ENCODE measurements at places on chromosomes 1 and 21.

DNA sequence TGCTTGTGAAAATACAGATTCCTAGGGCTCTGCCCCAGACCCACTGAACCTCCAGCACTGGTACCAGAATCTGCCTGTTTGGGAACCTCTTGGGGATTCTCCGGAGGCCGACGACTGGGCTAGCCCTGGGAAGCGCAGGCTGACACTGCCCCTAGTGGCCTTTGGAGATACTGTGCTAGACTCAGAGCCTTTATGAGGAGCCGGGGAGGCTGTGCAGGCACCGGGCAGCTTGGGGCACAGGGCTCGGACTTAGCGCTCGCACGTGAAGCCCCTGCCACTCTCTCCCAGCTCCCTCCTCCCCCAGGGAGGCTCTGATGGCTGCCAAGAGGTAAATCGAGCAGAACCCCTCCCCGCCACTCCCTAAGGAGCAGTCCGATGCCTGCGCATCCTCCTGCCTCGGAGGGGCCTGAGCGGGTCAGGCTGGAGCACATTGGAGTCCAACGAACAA is 144.6 kb upstream of the TNR start:
- no peak for DNase-seq

GRCh38 chr1:229278120-229278741 is 7.3 kb downstream of the RAB4A start:
- no peak for DNase-seq

DNA sequence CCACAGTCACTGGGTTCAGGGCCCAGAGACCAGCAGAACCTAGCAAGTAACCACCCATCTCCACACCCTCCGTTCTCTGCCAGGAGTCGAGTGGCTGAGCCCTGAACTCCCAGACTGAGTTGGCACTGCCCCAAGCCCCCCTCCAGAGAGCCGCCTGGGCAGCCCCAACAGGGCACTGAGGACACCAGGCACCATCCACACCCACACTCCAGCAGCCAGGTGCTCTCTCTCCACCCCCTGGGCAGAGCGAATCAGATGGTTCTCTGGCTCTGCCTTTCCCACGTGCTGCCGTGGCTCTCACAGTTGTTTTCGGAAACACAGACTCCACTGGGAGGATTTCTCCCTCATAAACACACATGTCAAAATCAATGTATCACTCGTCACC is 13.6 kb downstream of the WDR4 start:
- DNase-seq: no peak

GRCh38 chr1:62784509-62785365 is 805 bp downstream of the ATG4C start:
- DNase-seq: peak; percentile 28

GRCh38 chr1:169312084-169312954 is 55.3 kb downstream of the NME7 start:
- DNase-seq: peak; percentile 96

- DNase-seq: no peak
Measured at GRCh38 chr1:13916530-13916929, 216.5 kb downstream of the PRDM2 start.

DNA sequence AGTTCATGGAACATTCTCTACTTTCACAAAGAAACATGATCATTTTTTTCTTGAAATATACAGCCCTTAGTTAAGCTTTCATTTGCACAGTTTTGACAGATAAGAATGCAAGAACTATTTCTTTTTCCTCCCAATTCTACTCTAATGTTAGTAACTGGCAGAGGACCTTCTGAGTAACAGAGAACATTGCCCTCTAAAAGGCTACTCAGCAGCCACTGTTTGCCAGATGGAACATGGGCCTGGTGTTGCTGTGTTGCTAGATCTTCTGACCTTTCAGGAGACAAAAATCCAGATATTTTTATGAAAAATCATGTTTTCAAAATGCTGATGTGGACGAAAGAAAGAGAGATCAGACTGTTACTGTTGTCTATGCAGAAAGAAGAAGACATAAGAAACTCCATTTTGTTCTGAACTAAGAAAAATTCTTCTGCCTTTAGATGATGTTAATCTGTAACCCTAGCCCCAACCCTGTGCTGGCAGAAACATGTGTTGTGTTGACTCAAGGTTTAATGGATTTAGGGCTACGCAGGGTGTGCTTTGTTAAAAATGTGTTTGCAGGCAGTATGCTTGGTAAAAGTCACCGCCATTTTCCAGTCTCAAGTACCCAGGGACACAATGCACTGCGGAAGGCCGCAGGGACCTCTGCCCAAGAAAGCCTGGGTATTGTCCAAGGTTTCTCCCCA is 2.9 kb upstream of the PRDX6 start:
- DNase-seq: peak; percentile 8

GRCh38 chr1:172497230-172497629 is 35.7 kb upstream of the SUCO start:
- DNase-seq: no peak

DNA sequence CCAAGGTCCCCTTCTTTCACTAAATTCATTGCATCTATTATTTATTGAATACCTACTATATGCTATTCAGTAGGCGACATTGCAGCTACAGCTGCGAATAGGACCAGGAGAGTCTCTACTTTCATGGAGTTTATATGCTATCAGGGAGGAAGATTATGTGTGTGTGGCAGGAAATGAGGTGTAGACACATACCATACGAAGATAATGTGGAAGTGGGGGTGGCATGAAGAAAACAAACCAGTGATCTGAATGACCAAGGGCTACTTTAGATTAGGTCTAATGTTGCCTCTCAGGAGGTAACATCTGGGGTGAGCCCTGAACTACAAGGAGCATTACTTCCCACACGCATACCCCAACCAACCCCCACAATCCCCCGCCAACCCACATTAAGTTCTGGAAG is 1.0 kb upstream of the PPIH start:
- DNase-seq: no peak

GRCh38 chr1:164141797-164142196 is 417.2 kb upstream of the PBX1 start:
- DNase-seq: no peak

DNA sequence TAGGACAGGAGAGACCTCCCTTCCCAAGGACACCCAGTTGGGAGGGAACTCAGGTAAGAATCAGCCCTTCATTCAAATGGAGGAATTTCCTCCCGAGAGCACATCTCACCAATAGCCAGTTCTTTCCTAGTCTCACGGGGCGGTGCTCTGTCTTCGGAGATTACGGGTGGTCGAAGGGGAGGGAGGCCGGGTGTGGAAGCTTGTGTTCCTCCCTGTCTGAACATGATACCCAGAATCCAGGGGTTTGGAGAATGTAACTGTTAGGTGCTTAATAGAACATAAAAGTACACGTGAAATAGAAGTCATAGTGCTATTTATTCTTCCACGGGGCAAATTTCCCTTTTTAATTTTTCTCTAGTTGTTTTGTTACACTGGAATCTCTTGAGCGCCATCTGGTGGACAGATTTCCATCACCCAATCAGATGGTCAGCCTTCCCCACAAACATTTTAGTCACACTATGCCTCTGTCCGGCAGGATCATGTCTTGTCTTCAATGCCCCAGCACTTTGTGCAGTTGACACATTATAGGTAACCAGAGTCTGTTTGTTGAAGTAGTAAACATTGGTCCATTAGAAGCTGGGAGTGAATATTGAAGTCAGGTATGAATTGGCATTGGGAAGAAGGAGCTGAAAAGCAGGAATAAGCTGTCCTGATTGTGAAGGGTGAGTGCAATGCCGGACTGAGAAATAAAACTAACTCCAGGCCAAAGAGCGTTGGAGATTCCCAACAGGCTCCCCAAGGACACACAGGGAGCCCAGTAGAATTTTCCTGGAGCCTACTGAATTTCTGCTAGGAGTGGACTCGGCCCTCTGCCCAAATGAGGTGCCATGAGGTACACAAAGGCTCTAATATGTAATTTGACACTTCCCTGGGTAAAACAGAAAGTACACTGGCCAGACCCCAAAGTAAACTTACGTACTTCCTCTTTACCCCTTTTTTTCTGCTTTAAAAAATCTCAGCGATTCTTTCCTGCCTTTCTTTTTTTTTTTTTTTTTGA is 27.6 kb upstream of the ZNF697 start:
- peak; percentile 79 for DNase-seq

GRCh38 chr1:11248169-11248568 is 14.2 kb downstream of the MTOR start:
- peak; percentile 13 for DNase-seq

- no peak for DNase-seq
Measured at GRCh38 chr1:41780916-41781315, 137.8 kb downstream of the HIVEP3 start.

DNA sequence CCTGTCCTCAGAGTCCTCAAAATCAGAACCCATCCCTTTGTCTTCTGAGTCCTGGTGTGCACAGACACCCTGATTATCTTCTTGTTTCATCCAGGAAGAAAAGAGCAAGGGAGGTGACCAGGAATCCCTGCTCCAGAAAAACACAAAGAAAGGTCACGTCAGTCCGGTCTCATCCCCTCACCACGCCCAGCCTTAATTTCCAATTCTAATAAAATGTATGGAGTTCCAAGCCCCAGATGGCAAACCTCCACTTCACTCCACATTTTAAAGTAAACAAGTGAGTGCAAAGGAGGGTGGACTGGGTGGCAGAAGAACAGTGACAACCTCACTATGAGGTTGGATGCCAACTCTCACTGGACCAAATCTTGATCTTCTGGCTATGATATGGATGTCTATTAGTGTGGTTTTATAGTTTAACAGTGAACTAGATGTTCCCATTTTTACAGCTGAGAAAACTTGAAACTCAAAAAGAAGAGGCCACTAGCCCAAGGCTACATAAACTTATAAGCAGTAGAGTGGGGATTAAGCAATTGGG is 22.0 kb downstream of the ZNF697 start:
- no peak for DNase-seq

DNA sequence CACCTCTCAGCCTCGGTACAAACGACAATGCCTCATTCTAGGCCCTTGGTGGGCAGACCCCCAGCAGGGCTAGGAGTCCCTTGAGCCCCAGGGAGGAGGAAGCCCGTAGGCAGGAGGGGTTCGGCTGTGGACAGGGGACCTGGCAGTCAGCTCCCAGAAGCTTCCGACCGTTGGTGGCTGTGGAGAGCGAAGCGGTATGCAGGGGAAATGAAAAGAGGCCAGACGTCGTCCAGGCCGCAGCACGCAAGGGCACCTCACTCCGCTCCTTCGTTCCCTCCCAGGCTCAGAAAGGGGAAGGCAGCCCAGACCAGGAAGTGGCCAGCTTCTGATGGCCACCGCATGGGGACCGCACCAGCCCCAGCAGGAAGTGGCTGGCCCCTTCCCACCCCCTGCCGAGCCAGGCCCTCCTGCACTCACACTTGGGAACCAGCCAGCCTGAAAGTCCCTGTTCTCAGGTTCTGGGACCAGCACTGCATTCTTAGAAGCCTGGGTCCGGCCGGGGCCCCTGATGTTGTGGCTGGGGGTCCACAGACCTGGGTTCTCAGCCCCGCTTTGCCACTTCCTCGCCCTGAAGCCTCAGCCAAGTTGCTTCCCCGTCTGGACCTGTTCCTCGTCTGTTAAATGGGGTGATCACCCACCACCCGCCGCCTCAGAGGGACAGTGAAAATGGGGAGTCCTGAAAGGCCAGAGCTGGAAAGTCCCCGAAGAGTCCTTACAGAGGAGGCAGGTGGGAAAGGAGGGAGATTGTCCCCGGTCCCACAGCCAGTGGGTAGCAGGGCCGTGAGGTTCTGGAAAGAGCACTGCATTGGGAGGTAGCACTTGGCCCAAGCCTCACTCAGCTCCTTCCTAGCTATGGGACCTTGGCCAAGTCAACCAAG is 104.0 kb upstream of the RUNX3 start:
- no peak for DNase-seq

GRCh38 chr1:32091591-32091990 is 16.3 kb upstream of the KPNA6 start:
- DNase-seq: no peak

GRCh38 chr1:185483664-185484450 is 166.8 kb upstream of the IVNS1ABP start:
- peak; percentile 50 for DNase-seq

DNA sequence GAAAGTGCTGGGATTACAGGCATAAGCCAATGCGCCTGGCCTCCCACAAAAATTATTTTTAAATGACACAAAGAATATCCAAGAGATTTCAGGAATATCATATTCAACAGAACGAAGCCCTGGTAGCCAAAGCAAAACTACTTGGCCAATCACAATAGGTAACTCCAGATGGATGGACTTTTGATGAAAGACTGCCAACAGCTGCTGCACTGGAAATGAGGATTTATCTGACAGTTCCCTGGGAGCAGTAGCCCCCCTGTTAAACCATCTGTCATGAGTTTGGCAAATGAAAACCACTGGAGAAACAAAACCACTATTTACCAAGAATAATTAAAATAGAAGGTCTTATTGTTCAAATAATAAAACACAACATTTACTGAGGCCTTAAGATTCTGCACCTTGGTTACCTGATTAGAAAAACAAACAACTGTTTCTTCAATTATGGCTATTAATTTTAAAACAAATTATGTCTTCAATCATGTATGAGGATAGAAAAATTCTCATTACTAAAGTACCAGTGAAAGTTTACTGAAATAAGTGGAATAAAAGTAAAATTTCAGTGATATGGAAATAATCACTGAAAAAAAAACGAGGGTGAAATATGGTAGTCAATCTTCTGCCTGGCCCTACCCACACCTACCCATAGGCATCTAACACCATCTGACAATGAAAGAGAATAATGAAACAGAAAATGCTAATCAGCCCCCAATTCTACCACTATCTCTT is 34.3 kb upstream of the PSMG1 start:
- no peak for DNase-seq

GRCh38 chr1:213127074-213127473 is 76.0 kb downstream of the RPS6KC1 start:
- DNase-seq: peak; percentile 57

DNA sequence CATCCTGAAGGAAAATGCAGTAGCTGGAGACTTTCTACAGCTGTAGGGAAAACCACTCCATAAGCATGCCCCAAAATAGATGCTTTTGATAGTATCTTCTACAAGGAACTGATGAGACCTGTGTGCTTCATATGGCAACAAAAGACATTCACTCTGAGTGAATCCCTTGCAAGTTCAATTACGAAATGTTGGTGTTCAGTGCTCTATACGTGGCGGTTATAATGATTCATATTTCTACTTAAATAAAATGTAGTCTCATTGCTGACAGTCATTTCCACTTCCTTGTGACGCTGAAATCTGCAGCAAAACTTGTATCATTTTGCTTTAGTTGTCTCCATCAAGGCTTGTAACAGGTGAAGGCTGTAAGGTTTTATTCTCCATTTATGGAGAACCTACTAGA is 20.6 kb downstream of the TOR1AIP2 start:
- DNase-seq: no peak

- no peak for DNase-seq
Measured at GRCh38 chr1:154386643-154387352, 18.3 kb upstream of the IL6R start.

GRCh38 chr1:205832326-205832751 is 17.6 kb downstream of the PM20D1 start:
- DNase-seq: no peak

DNA sequence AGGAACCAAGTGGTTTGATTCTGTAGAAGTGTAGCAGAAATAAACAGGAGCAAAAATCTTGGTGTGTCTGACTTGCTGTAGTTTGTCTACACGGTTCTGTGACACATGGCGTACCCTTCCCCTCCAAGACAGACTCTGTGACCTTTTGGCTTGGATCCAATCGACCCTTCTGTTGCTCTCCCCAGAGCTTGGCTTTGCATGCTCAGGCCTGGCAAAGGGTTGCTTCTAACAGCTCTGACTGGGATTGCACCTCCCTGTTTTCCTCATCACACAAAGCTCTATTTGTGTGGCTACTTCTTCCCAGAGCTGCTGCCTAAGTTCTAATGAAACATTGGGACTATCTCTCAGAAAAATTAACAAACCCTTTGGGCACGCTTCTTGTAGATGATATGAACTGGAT is 24.0 kb downstream of the NGF start:
- no peak for DNase-seq

GRCh38 chr1:5494518-5494917 is 497.7 kb downstream of the NPHP4 start:
- no peak for DNase-seq

Measured in HCEC 1CT (cell line).